ENCODE measurements at places on chromosomes 4 and X.

DNA sequence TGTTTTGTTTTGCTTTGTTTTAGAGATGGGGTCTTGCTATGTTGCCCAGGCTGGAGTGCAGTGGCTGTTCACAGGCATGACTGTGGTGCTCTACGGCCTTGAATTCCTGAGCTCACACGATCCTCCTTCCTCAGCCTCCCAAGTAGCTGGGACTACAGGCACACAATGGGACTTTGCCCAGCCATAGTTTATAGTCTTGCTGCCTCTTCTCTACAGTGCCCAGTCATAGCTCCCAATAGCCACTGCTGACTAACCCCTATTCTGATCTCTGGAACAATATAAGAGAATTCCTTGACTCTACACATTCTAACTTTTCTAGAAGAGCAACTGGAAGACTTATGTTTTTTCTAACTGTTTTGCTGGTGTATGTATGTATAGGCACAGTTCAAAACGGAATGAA is 319.2 kb downstream of the PCDH7 start:
- no peak for DNase-seq

DNA sequence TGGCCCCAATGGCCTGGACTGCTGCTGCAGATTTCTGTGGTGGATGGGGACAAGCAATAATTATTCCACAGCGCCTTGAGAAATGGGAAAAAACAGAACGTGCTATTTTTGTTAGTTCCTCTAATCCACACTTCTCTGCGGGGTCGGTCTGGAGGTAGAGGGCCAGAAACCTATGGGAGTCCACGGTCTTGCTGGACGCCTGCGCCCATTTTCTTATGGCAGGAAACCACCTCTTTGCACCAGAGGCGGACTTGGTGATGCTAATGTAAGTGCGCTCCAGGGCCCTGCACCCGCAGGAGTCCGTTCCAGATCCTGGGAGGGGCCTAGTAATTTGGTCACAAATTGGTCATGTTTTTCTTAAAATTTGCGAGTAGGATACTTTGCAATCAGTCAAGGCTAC is 25.9 kb upstream of the CLDN24 start:
- DNase-seq = no peak

- DNase-seq = no peak
These were observed 179.6 kb upstream of the NOCT start for GRCh38 chr4:138835832-138836533.

GRCh38 chrX:20672476-20672875 is 405.8 kb upstream of the RPS6KA3 start:
- DNase-seq = no peak
